ENCODE measurements at places on chromosomes 11 and 22. TPM values are rescaled to one million over a fixed set of nuclear protein-coding genes. Genes with fewer than 3 reads are reported as not detected.

DNA sequence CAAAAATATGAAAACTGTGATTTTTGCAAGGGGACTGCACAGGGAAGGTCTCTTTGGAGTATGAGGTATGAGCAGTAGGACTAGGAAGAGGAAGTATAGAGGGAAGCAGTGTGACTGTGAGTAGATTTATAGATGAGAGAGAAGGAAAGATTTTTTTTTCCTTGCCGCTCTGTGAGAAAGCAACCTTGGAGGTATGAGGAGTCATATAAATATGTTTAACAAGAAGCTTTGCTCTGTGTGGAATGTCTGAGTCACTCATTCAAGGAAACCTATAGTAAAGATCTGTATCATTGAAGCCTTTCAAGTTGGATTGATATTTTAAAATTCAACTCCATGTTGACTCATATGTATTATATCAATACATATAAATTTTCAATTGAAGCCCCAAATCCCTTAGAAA lies 26.2 kb downstream of the DNHD1 start:
- peaks cover 4% of the 10 kb centered on the region for H3K4me1 ChIP-seq
- no peak overlapping the region for H3K4me3 ChIP-seq
- H3K27ac ChIP-seq: no peak overlapping the region
- H3K27me3 ChIP-seq: no peaks in the 10 kb centered on the region
- no peaks in the 10 kb centered on the region for H3K36me3 ChIP-seq

TRIM49 gene
- total RNA-seq: not detected

GRCh38 chr11:70398834-70399680 lies 728 bp downstream of the CTTN start:
- H3K27ac ChIP-seq: no peak overlapping the region
- H3K4me1 ChIP-seq: peaks cover 33% of the 10 kb centered on the region

GRCh38 chr11:27720277-27720830 lies 20.1 kb upstream of the BDNF start:
- no peak for DNase-seq
- no peaks in the 10 kb centered on the region for H3K27me3 ChIP-seq
- H3K36me3 ChIP-seq: no peaks in the 10 kb centered on the region
- peaks cover 9% of the 10 kb centered on the region for H3K4me1 ChIP-seq

DNA sequence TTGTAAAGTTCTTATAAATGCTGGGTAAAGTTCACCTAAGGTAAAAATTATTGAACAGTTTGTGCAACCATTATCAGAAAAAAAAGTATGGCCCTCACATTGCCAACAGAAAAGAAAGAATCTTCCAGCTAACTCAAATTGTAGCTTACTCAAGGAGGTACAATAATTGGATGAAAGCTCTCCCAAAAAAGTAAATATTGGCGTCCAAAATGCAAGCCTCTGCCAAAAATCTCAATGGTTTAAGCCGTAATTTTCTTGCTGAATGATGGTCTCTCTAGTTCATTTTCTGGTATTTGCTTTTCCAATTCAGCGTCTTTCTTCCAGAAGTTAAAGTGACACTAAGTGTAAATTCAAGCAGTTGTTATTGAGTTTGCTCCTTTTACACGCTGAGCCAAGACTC lies 727.3 kb downstream of the LRRC4C start:
- H3K4me1 ChIP-seq: no peaks in the 10 kb centered on the region
- H3K27me3 ChIP-seq: no peaks in the 10 kb centered on the region
- no peak overlapping the region for H3K4me3 ChIP-seq
- H3K36me3 ChIP-seq: no peaks in the 10 kb centered on the region
- no peak overlapping the region for H3K27ac ChIP-seq
- DNase-seq: no peak

DNA sequence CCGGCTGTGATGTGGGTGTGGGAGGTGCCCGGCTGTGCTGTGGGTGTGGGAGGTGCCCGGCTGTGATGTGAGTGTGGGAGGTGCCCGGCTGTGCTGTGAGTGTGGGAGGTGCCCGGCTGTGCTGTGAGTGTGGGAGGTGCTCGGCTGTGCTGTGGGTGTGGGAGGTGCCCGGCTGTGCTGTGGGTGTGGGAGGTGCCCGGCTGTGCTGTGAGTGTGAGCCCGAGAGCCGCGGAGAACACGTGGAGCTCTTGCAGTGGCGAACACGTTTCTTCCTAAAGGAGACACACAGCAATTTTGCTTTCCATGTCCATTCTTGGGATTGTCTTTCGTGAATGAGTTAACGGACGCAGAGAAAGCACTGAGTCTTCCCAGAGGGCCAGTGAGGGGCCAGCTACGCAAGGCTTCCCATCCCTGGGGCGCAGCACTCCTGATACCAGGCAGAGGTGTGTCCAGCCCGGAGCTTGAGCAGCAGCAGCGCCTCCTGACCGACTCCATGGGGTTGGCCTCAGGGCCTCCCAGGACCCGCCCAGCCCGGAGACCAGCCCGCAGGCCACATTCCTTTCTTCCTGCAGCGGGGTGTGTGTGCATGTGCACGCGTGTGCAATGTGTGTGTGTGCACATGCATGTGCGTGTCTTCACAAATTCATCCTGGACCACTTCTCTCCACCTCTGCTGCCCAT lies 245.0 kb upstream of the B3GAT1 start:
- H3K36me3 ChIP-seq: no peaks in the 10 kb centered on the region
- no peaks in the 10 kb centered on the region for H3K4me1 ChIP-seq
- no peak for DNase-seq
- no peak overlapping the region for H3K4me3 ChIP-seq
- H3K27ac ChIP-seq: no peak overlapping the region

GRCh38 chr11:101438126-101438525 lies 145.7 kb downstream of the TRPC6 start:
- no peak for DNase-seq
- no peaks in the 10 kb centered on the region for H3K27me3 ChIP-seq
- H3K4me3 ChIP-seq: no peak overlapping the region
- H3K36me3 ChIP-seq: no peaks in the 10 kb centered on the region
